Thymus (tissue), 14 donors: ENCODE measurements at places on chromosomes 2 and 18.

DNA sequence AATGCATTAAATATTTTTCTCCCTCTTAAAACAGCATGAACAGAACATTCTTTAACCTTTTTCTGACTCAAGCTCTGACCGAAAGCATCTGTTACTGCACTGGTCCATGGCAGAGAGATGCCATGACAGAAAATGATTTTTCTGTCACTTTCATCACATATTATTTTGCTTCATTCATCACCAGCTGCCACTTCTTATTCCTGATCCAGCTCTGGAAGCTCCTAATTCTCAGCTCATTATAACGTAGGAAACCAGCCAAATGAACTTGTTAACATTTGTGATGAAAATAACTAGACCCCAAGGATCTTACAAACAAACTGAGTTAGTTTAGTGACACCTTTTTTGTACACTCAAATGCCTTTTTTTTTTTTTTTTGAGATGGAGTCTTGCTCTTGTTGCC is 7.6 kb upstream of the CFLAR start:
- no peak for DNase-seq

- no peak for DNase-seq
Observed at GRCh38 chr2:70469961-70470360, 83.7 kb downstream of the TGFA start.

DNA sequence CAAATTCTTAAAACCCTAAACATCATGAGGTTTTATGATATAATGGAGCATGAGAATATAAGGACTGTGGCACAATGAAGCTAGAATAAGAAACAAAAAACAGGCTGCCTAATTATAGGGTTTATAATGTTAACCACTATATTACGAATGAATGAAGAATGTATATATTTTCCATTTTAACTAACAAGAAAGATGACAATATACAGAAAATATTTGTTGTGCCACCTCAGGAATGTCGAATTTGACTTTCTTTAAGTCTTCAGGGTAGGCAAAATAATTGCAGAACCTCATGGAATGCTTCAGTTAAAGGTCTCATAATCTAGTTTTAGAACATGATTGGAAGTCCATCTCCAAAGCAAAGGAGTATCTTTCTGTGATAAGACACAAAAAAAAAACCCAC is 282.9 kb upstream of the SLC8A1 start:
- no peak for DNase-seq

- DNase-seq = no peak
Observed at GRCh38 chr2:119431976-119432850, 559 bp downstream of the TMEM37 start.

- DNase-seq = no peak
Observed at GRCh38 chr2:164913640-164914350, 41.5 kb downstream of the SLC38A11 start.

- DNase-seq = no peak
Observed at GRCh38 chr2:150974864-150975263, 286.8 kb downstream of the RBM43 start.

GRCh38 chr2:179262077-179262660 is 2.5 kb downstream of the SESTD1 start:
- DNase-seq = no peak

GRCh38 chr18:32067375-32068167 is 24.1 kb upstream of the RNF138 start:
- no peak for DNase-seq

GRCh38 chr2:391696-392095 is 103.8 kb upstream of the ALKAL2 start:
- DNase-seq = no peak

DNA sequence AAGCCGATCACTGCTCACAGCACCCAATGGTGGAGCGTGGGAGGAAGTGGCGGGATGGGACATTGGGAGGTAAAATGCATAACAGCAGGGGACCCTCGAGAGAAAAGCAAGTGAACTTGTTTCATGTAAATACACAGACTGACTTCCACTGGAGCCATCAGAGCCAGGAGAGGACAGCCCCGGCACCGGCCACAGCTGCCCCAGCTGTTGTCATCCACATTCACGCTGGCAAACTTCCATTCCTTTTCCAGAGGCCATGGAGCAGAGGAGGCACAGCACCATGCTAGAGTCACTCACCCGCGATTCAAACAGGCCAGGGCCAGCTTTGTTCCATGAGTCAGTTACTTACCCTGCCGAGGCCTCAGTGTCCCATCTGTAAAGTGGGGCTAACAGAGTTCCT is 610.9 kb upstream of the SALL3 start:
- no peak for DNase-seq
